ENCODE measurements at places on chromosomes 12 and 14. TPM values are rescaled to one million over a fixed set of nuclear protein-coding genes. Genes with fewer than 3 reads are reported as not detected.

CACNA1C gene
- total RNA-seq, result 0.07 TPM

PZP gene
- total RNA-seq, result not detected

SLC6A15 gene
- total RNA-seq, result not detected

PAH gene
- not detected for total RNA-seq

DNA sequence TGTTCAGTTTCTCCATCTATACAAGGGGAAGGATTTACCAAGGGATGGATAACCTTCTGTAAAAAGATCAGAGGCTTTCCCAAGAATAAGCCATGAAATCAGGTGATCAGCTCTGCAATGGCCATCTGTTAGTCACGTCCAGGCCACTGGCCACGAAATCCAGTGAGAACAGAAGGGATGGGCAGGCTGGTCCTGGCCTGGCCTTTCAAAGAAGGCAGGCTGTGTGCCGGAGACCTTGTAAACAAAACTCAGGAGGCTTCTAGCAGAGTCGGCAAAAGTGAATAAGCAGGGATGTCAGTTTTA, 68.5 kb downstream of the RNF34 start:
- DNase-seq, result no peak

DNA sequence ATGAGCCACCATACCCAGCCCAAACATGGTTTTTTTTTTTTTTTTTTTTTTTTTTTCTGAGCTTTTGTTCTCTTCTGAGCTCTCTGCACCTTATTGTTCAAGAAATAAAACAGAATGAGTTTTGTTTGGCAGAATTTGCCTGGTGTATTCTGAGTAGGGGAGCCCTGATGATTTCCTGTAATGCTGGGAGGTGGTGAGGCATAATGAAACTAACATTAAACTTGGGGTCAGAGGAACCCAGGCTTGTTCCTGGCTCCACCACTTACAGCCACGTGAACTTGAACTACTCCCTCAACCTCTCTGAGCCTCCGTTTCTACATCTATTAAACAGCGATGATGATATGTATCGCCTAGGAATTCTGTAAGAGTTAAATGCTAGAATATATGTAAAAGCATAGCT, 276.3 kb upstream of the CRY1 start:
- peak; percentile 89 for DNase-seq

DNA sequence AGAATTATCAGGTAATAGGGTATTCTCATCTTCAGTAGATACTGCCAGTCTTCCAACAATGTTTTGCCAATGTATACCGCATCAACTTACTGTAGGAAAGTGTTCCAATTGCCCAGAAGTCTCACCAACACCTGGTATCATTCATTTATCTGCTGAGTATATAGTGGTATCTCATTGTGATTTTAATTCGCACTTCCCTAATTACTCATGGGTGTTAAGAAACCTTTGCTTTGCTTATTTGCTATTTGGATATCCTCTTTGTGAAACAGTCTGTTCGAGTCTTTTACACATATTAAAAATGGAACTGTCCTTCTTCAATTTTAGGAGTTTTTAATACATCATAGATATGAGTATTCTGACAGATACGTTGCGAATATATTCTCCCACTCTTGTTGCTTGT, 6.1 kb downstream of the TM7SF3 start:
- DNase-seq, result no peak
